ENCODE measurements at places on chromosomes 11 and 22. TPM values are rescaled to one million over a fixed set of nuclear protein-coding genes. Genes with fewer than 3 reads are reported as not detected.
A peak's percentile ranks its signal among the peaks of the same experiment; 100 is the strongest.

Gene MS4A3
- total RNA-seq, result not detected

- DNase-seq, result peak; percentile 39
These were observed 44.3 kb downstream of the NNMT start for GRCh38 chr11:114340311-114341131.

DNA sequence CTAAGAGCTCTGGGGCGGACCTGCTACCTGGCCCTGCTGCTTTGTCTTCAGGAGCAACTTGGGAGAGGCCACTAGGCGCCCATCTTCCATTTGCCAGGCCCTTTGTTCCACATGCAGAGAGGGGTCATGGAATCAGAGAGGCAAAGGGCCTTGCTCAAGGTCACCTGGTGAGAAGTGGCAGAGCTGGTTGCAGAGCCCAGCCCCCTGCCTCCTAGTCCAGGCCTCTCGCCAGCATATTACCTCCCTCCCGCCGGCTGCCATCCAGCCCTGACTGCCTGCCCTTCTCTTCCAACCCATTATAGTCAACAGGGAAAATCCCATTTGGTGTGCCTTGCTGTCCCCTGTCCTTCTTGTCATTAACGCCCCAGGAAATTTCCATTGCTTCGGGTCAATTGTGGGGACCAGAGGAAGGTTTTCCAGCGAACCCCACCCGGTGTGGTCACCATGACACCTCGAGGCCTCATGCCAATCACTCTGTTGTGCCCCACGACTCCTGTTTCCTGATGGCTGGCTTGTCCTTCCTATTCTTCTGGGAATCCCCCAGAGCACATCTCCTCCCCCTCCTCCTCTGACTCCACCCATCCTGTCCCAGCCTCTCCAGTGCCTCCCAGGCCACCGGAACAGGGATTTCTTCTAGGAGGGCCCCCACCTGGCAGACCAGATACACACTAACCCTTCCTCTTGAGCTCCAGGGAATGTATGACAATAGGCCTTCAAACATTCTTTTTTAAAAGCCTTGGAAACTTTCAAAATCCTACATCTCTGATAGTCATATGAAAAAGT lies 77.0 kb downstream of the NECTIN1 start:
- no peak for DNase-seq

DNA sequence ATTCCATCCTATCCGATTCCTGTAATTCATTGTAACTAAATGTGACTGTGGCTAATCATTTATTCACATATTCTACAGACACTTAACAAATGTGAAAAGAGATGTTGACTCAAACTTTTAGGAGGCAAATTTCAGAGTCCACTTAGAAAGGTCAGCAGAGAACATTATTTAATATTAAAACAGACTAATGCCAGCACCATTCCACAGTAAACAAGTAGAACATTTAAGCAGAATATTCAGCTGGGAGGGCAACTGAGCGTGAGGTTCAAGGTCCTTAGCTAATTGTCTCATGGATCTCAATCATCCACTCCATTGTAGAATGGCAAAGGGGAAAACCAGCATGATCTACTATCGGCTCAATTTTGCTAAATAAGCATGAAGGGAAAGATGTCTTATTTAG lies 5.1 kb upstream of the SLC5A12 start:
- DNase-seq, result no peak
